ENCODE measurements at places on chromosomes 1 and 21. TPM values are rescaled to one million over a fixed set of nuclear protein-coding genes. Genes with fewer than 3 reads are reported as not detected.

The ATP1A2 gene
- not detected for total RNA-seq

GRCh38 chr1:149965440-149965839 lies 28.8 kb upstream of the MTMR11 start:
- peaks cover 3% of the 10 kb centered on the region for H3K4me1 ChIP-seq
- no peak for DNase-seq
- H3K27me3 ChIP-seq, result no peaks in the 10 kb centered on the region
- H3K4me3 ChIP-seq, result no peak overlapping the region

The LINGO4 gene
- 0.06 TPM for total RNA-seq

The MACO1 gene
- 24.9 TPM for total RNA-seq

The CAMK2N1 gene
- 2.3 TPM for total RNA-seq

Measured in CD4-positive, alpha-beta T cell (primary cell).